NCI-H187 treated with DMSO at 0.1 percent for 48 hours (cell line): ENCODE measurements at places on chromosomes 16 and 17.

DNA sequence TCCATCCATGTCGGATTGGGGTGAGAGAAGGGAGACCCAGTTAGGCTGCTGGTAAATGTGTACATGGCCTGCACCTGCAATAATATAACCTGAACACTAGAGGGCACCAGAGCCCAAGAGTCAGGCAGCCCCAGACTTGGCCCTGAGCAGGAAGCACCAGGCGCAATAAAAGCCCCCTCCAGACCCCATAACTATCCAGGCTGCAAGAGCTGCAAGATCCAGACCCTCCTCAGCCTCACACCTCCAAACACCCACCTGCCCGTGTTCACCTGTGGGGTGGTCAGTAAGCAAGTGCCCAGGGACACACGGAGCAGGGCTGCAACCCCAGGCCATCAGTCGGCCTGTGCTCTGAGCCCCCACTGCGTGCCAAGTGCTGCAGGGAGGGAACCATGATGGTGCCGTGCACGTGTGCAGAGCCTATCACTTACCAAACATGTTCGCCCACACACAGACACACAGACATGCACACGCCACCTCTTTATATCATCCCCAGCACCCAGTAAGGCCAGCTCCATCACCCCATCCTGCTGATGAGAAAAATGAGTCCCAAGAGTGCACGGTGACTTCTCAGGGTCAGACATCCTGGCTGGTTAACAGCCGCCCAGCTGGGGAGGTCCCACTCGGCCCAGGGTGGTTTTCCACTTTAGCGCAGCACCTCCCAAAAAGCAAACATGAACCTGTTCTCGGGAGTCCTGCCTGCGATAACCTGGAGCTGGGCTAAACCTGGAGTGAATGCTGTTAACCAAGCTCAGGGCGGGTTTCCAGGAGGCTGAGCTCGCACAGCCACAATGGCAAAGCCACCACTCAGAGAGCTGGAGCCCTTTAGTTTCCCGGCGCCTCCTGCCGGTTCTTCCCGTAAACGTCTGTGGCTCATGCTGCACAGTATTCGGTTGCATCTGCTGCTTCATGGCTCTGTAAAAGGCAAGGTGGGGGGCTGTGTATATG, 439.8 kb downstream of the SOX9 start:
- no peak for DNase-seq

DNA sequence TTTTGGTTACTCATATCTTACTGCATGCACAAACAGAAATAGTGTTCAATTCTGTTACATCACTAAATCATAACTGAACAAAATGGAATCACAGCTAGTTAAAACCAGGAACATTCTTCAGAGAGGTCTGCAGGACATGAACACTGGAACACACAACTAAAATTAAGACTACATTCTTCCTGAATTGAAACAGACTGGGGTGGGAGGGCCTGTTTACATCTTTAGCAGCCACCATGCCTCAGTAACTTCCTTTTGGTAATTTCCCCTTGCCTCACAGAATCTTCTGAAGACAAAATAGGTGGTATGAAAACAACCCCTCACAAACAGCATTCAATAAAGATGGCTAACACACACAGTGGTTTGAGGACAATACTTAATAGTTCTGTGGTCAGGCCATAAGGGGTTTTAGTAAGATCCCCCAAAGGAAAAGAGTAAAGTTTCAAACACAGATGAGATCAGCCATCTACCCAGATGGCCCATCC, 6.5 kb downstream of the MARF1 start:
- no peak for DNase-seq

GRCh38 chr16:27724482-27725235, 174.7 kb downstream of the KATNIP start:
- no peak for DNase-seq

DNA sequence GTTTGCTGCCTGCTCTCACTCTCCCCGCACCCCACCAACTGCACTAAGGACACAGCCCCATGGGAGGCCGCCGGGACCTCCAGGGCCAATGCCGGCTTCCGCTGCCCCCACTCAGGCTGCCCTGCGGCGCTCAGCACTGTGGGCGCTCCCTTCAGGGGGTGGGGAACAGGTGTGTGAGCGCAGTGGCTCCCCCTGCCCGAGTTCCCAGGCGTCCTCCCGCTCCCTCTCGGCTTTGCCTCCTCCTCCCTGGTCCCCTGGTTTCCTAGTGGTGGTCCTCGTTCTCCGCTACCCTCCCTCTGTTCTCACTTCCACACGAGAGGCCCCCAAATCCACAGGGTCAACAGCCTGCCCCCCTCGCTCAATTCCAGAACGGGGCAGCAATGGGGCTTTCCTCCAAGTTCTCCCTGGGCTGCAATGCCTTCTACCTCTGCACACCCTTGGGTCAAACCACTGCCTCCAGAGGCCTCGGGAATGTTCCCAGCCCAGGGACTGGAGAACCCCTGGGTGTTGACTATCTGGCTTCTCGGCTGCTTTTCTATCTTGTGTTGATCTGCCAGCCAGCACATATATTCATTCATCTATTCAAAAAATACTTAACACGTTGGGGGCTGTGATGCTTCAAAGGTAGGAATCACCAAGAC, 9.9 kb downstream of the FOXJ1 start:
- DNase-seq: no peak

GRCh38 chr16:70786020-70786755, 14.8 kb downstream of the VAC14 start:
- DNase-seq: no peak

GRCh38 chr17:47945529-47946508, 4.4 kb downstream of the PNPO start:
- DNase-seq: no peak

- no peak for DNase-seq
Measured at GRCh38 chr17:65147955-65148354, 10.8 kb downstream of the RGS9 start.

GRCh38 chr17:4768298-4768697, 3.4 kb upstream of the TM4SF5 start:
- DNase-seq: no peak

DNA sequence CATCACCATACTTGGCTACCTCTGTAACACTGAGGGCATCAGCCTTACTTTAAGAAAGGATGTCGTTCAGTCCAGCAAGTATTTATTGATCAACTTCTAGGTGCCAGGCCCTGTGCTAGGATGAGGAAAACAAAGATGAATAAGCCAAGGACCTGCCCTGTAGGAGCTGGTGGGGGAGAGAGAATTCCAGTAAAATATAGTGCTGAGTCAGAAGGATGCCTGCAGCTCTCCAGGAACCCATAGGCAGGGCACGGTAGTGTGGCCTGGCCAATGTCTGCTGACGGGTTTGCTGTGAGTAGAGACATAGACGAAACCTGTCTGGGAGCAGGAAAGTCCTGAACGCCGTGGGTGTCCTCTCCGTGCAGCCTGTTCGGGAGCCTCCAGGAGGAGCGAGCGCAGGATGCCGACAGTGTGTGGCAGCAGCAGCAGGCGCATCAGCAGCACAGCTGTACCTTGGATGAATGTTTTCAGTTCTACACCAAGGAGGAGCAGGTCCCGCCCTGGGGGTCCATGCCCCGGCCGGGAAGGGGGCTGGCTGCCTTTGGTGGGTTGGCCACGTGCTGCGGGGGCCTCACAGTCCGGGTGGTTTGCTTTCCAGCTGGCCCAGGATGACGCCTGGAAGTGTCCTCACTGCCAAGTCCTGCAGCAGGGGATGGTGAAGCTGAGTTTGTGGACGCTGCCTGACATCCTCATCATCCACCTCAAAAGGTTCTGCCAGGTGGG, 55.6 kb downstream of the USP43 start:
- DNase-seq: no peak

DNA sequence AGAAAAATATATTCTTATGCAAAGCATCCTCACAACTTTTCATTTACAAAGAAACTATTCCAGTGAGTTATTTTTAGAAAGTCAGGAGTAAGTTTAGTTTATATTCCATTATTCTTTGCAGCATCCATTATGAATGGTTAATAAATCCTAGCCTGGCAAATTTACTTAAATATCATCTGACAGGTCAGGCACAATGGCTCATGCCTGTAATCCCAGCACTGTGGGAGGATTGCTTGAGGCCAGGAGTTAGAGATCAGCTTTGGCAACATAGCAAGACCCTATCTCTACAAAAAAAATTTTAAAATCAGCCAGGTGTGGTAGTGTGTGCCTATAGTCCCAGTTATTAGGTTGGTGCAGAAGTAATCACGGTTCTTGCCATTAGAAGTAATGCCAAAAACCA, 12.9 kb downstream of the ESRP2 start:
- no peak for DNase-seq

DNA sequence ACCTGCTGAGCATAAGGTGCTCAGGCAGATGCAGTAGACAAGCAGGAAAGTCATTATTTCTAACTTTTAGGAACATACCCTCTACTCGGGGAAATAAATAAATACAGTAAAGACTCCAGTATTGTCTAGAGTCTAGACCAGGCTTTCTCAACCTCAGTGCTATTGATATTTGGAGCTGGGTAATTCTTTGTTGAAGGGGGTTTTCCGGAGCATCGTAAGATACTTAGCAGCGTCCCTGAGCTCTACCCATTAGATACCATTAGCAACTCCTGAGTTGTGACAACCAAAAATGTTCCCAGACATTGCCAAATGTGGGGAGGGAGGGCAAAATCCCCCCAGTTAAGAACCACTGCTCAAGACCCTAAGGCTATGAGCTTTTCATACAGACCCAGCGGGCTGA, 21.1 kb downstream of the EPOP start:
- DNase-seq: no peak

GRCh38 chr16:81818568-81818896, 39.4 kb downstream of the PLCG2 start:
- DNase-seq: no peak

GRCh38 chr16:48448841-48449481, 63.7 kb upstream of the SIAH1 start:
- no peak for DNase-seq

- DNase-seq: no peak
Measured at GRCh38 chr17:21248500-21248899, 4.7 kb downstream of the NATD1 start.

DNA sequence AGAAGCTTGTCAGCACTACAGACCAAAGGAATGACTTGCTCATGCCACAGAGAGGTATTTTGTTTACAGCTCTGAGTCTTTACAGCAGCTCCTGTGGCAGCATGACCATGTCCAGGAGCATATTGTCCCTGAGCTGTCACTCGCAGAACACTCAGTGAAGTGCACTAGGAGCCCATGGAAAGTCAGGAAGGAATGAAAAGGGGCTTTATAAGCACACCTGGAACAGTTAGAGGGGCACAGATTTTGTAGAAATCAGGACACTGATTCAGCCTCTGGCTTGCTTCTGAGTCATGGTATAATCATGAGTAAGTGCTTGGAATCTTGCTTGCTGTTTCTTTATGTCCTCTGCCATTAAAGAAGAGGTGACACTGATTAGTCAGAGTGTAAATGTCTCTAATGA, 41.0 kb downstream of the TADA2A start:
- DNase-seq: no peak

DNA sequence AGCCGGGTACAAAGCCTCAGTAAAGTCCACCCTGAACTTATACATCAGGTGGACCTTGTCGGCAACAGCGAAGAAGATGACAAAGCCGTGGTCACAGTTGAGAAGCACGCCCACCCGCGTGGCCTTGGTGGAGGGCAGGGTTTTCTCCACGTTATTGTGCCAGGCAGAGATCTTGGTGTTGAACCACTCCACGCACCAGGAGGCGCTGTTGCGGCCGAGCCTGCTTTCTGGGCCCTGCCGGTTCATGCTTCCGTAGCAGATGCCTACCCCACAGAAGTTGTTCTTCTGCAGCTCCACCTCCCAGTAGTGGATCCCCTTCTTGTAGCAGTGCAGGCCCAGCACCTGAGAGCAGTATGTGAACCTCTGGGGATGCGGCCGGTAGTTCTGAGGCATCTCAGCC, 22.1 kb downstream of the TRIM25 start:
- no peak for DNase-seq

- DNase-seq: no peak
Measured at GRCh38 chr16:21994856-21995465, 6.0 kb downstream of the PDZD9 start.

GRCh38 chr16:84103678-84104077, 13.1 kb downstream of the MBTPS1 start:
- no peak for DNase-seq

DNA sequence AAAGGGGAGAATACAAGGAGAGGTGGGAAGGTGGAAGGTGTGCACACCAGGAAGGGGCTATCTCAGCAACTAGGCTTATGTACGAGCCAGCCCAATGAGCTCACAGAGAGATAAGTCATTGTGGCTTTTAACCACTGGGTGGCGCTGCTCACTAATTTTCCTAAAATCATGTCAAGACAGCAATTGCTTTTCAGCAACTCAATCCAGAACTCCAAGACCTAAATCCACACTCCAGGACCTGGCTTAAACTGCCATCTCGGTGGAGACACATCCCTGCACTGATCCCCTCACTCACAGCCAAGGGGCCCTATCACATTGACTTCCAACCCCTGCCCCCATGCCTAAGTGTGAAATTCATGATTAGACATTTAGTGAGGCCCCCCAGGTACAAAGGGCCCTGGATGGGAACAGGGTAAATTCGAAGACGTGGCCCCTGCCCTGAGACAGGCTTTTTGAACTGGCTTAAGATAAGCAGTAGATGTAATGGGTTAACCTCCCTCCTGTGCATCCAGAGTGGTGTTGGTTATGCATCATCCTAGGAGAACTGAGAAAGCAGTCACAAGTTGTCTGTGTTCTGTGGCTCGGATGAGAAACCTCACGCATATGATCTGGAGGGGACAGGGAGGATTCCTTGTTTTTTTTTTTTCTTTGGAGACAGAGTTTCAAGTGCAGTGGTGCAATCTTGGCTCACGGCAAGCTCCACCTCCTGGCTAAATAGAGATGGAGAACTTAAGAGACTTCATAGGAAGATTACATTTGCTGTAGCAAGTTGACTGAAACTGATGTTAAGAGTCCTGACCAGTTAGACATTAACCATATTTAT, 11.5 kb downstream of the CCL16 start:
- no peak for DNase-seq

DNA sequence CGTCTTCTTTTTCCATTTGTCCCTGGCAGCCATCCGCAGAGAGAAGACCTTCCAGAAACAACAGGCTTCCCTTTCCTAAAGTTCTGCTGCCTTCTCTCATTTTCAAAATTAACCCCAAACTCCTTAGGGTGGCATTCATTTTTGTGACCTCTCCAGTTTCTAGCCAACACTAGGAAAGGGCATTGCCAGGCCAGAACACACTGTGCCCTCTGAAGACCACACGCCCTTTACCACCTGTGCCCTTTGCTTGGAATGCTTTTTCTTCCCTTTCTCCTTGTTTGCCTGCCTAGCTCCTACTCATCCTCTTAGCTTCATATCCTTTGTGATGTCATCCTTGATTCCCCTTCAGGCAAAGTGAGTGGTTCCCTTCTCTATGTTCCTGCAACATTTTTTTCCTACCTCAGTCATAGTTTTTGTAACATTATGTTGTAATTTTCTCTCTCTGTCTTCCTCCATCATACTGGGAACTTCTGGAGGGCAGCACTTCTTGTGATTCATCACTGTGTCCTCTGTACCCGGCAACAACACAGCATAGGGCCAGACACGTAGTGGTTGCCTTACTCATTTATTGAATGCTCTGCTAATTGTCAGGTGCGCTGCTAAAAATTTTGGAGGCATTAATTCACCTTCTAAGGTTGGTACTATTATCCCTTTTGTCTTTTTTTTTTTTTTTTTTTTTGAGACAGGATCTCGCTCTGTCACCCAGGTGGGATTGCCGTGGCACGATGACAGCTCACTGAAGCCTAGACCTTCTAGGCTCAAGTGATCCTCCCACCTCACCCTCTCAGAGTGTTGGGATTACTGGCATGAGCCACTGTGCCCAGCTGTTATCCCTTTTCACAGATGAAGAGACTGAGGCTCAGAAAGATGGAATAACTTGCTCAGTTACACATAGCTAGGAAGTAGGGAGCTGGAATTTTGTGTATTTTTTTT, 1.0 kb downstream of the KAT8 start:
- no peak for DNase-seq

GRCh38 chr17:15431196-15431595, 36.2 kb downstream of the CDRT4 start:
- DNase-seq: no peak

- no peak for DNase-seq
Measured at GRCh38 chr17:12256380-12256995, 235.8 kb downstream of the MAP2K4 start.
